T47D (cell line): ENCODE measurements at places on chromosomes 16 and 17.

GRCh38 chr17:63626551-63627180 is 4.4 kb downstream of the MAP3K3 start:
- DNase-seq: peak; percentile 10

GRCh38 chr17:5705876-5706576 is 121.7 kb upstream of the NLRP1 start:
- DNase-seq: no peak

- DNase-seq: no peak
These were observed 1.5 kb downstream of the PIEZO1 start for GRCh38 chr16:88783391-88784073.

- DNase-seq: no peak
These were observed 30.1 kb downstream of the GNPTG start for GRCh38 chr16:1381612-1382406.

DNA sequence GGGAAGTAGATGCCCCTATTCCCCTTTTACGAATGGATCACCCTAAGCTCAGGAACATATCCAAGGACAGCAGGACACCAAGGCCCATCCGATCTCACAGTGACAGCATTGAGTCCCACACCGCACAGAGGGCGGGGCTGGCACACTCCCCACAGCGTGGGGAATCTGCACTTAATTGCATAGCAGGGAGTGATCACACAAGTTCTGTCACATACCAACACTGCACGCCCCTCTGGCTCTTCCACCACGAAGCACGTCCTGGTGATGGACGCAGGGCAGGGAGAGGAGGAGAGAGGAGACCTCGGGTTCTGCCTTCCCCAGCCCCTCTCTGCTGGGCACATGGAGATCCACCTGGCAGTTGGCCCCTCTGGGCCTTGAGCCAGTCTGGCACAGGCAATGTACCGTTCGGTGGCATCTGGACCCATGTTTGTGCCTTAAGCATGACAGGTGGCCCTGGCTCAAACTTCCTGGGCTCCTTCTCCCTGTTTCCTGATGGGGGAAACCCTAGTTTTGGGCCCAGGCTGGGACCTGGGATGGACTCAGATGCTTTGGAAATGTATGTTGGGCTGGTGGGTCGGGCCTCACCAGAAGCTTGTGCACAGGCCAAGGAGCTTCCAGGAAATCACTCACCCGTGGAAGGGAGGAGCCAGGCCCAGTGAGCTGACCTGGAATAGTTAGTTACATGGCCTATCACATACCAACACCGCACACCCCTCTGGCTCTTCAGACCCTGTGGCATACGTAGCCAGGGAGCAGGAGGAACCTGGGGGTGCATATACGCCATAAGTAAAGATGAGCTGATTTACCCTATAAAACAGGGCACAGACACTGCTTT is 35.1 kb upstream of the CREBBP start:
- peak; percentile 27 for DNase-seq

DNA sequence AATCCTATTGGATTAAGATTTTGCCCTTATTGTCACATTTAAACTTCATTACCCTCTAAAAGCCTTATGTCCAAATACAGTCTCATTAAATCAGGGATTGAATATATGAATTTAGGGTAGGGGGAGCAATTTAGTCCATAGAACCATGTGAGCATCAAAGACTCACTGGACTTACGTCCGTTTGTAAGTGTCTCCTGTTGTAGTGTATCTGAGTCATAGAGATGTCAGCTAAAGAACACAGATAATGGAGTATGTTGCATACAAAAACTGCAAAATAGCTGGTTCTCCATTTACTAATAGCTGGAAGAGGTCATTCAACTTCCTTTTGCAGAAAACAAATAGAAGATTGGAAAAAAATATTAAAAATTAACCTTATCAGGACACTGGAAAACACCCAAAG is 599.1 kb upstream of the SOX9 start:
- DNase-seq: no peak

DNA sequence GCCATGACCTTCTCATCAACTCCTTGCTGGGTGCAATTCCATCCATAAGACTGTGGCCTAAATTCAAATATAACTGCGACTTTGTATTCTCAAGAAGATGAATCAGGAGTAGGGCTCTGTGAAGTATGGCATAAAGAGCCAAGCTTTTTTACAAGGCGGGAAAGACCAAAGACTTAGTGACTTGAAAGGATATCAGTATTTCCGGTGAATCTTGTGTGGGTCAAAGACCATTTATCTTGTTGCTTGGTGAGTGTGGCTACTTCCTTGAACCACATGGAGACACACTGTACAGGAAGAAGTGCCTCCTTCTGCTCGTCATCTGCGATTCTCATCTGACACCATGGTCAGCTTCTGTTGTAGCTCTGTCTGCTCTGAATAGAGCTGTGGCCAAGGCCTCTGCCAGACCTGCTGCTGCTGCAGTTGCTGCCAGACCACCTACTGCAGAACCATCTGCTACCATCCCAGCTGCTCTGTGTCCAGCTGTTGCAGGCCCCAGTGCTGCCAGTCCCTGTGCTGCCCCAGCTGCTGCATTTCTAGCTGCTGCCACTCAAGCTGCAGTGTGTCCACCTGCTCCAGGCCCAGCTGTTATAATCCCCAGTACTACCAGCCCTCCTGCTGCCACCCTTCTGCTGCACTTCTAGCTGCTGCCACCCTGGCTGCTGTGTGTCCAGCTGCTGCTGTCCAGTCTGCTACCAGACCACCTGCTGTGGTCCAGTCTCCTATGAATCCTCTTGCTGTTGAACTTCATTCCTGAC is 6.1 kb upstream of the KRTAP2-4 start:
- DNase-seq: no peak

- DNase-seq: no peak
These were observed 975 bp downstream of the CHD9 start for GRCh38 chr16:53055541-53056391.

GRCh38 chr16:10200637-10201586 is 18.7 kb upstream of the GRIN2A start:
- DNase-seq: no peak

DNA sequence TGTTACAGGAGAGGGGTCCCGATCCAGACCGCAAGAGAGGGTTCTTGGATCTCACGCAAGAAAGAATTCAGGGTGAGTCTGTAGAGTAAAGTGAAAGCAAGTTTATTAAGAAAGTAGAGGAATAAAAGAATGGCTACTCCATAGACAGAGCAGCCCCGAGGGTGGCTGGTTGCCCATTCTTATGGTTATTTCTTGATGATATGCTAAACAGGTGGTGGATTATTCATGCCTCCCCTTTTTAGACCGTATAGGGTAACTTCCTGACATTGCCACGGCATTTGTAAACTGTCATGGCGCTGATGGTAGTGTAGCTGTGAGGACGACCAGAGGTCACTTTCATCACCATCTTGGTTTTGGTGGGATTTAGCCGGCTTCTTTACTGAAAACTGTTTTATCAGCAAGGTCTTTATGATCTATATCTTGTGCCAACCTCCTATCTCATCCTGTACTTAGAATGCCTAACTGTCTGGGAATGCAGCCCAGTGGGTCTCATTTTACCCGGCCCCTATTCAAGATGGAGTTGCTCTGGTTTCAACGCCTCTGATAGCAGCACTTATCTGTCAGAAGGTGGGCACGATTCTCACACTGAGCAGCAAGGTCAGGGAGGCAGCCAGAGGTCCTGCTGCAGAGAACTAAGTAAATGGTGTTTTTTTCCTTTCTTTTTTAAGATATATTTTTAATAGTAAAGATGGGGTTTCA is 26.5 kb upstream of the XYLT2 start:
- DNase-seq: no peak

DNA sequence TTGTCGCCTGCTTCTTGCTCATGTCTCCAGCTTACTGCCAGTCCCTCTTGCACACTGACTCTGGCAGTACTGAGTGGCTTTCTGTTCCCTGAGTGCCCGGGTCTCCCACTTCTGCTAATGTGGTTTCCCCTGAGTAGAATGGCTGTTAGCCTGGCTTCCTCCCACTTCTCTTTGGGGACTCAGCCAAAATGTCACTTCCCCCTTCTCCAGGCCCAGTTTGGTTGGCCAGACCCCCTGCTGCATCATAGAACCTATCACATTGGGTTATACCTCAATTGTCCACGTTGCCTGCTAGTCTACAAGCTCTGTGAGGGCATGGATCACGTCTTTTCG is 304.4 kb downstream of the HS3ST3B1 start:
- no peak for DNase-seq

GRCh38 chr16:11585460-11586377 is 1.0 kb downstream of the LITAF start:
- DNase-seq: no peak

DNA sequence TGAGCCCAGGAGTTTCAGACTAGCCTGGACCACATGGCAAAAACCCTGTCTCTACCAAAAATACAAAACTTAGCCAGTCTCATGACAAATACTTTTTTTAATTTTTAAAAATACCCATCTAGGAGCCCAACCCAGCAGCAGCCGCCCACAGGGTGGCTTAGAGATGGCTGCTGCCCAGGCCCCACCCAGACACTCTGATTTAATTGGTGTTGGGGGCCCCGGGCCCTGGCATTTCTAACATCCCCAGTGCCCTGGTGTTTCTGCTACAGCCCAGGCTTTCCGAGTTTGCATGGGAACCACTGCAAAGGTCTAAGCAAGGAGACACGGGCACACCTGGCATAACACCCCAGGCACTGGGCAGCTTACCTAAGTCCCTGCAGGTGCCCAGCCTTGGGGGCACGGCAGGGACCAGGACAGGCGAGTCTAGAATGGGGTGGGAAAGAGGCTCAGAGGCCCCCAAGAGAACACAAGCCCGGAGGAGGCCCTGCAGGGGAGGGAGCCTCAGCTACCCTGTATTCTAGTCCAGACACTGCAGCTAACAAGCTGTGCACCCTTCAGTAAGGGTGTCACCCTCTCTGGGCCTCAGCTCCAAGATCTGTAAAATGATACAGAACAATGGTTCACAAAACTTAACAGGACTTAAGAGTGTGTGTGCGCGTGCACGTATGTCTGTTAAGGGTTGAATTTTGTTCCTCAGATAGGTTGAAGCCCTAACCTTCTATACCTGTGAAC is 48.8 kb downstream of the RMI2 start:
- DNase-seq: no peak

GRCh38 chr16:86718118-86718517 is 139.8 kb downstream of the FOXL1 start:
- DNase-seq: no peak

DNA sequence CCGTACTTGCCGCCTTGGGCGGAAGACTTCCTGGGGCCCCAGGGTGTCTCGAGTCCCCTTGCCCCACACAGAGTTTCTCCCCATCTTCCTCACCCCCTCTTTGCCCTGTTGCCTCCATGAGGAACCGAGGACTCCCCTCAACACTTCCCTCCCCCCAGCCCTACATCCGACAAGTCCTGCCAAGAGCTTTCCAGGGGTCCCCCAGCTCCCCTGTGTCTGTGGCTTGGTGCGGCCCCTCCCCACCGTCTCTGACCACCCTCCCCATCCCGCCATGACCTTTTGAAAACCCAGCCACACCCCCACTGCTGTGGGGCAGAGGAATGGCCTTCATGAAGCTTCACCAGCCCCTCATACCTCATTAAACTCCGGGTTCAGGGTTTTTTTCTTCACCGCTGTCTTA is 11.4 kb downstream of the SCGB1C2 start:
- DNase-seq: no peak

DNA sequence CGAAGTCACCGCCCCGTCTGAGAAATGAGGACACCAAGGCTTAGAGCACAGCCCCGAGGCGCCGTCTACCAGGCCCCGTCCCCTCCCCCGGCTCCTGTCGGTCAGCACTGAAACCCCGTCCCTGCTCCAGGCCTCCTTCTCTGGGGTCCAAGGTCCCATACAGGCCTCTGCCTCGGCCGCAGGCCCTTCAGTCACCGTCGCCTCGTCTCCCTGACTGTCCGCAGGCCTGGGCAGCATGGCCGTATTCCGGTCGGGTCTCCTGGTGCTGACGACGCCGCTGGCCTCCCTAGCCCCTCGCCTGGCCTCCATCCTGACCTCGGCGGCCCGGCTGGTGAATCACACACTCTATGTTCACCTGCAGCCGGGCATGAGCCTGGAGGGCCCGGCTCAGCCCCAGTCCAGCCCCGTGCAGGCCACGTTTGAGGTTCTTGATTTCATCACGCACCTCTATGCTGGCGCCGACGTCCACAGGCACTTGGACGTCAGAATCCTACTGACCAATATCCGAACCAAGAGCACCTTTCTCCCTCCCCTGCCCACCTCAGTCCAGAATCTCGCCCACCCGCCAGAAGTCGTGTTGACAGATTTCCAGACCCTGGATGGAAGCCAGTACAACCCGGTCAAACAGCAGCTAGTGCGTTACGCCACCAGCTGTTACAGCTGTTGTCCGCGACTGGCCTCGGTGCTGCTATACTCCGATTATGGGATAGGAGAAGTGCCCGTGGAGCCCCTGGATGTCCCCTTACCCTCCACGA is 617 bp downstream of the COASY start:
- no peak for DNase-seq

- no peak for DNase-seq
These were observed 421.8 kb downstream of the UTP18 start for GRCh38 chr17:51682115-51682514.

DNA sequence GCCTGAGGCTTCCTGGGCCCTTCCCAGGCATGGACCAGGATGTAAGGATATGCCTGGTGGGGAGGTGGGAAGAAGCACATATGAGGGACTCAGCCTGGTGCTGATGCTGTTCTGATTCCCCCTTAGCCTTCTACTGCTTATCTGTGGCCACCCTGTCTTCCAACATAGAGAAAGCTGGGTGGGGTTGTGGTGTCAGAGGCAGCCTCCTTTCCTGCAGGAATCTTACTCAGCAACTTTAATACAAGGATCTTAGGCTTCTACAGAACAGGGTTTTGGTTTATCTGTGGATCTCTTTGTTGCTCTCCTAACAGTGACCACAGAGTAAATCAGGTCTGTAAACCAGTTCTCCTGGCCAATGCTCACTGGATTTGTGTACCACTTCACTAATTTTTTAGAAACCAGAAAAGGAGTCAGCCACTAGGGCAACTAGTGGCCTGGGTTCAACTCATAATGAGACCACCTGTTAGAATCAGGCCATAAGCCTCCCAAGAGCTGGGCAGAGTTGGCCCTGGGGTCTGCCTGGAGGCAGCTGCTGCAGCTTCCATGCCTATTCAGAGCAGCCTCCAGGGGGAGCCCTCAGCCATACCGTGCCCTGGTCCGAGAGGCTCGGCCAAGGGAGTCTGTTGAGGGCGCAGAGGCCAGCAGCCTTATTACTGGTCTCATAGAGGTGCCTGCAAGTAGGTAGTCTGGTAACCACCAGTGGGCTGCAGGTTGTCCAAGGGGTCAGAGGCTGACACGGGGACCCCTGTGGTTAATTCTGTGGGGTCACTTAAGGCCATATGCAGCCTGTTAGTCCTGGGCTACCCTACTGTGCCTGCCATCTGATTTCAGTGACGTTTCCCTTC is 7.1 kb downstream of the HAS3 start:
- peak; percentile 59 for DNase-seq
